ENCODE measurements at places on chromosomes 1 and 21. TPM values are rescaled to one million over a fixed set of nuclear protein-coding genes. Genes with fewer than 3 reads are reported as not detected.
A peak's percentile ranks its signal among the peaks of the same experiment; 100 is the strongest.

- DNase-seq = no peak
Observed at GRCh38 chr1:82703951-82704350, 903.2 kb downstream of the ADGRL2 start.

The KIF21B gene
- total RNA-seq = 2.7 TPM

- no peak for DNase-seq
Observed at GRCh38 chr1:174359454-174359805, 88.3 kb upstream of the GPR52 start.

GRCh38 chr1:208008534-208008933, 97.6 kb upstream of the CD34 start:
- no peak for DNase-seq

DNA sequence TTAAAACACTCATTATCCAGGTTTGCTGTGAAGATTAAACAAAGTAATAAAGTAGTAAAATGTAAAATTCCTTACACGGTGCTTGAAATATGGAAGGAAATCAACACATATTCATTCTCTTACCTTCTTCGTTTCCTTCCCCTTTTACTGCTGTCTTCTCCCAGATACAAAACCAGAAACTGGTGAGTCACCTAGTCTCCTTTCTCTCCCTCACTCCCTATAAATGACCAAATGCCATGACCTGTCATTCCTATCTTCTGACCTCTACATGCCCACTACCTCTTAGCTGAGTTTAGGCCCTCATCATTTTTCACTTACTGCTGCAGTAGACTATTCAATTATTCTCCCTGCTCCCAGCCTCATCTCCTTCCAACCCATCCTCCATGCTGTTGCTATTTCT, 4.3 kb upstream of the NR1I3 start:
- DNase-seq = no peak

The UBL4B gene
- total RNA-seq = not detected

DNA sequence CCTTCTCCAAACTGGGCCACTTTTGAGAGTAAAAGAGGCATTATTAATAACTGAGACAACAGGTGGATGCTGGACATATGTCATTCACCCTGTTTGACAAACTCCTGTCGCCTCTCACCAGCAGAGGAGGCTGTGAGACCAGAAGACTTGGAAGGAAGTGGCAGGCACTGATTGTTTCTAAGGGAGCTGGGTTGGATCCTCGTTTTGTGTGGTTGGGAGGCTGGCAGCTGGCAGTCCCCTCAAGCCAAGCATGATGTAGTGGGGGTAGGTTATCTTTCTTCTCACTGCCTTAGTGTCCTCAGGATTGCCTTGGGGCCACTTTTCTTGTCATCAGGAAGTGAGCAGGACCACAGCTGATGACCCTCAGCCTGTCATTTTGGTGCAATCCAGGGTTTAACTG, 86.5 kb upstream of the KCNJ15 start:
- DNase-seq = peak; percentile 57
